ENCODE measurements at places on chromosomes 16 and 17. TPM values are rescaled to one million over a fixed set of nuclear protein-coding genes. Genes with fewer than 3 reads are reported as not detected.

ITGB3 gene
- total RNA-seq: 3.6 TPM

GRCh38 chr17:15958484-15958854 is 13.5 kb downstream of the ADORA2B start:
- DNase-seq: no peak

- no peak for DNase-seq
Observed at GRCh38 chr17:31627960-31628359, 231.1 kb downstream of the COPRS start.

RCVRN gene
- total RNA-seq: 0.33 TPM

DNA sequence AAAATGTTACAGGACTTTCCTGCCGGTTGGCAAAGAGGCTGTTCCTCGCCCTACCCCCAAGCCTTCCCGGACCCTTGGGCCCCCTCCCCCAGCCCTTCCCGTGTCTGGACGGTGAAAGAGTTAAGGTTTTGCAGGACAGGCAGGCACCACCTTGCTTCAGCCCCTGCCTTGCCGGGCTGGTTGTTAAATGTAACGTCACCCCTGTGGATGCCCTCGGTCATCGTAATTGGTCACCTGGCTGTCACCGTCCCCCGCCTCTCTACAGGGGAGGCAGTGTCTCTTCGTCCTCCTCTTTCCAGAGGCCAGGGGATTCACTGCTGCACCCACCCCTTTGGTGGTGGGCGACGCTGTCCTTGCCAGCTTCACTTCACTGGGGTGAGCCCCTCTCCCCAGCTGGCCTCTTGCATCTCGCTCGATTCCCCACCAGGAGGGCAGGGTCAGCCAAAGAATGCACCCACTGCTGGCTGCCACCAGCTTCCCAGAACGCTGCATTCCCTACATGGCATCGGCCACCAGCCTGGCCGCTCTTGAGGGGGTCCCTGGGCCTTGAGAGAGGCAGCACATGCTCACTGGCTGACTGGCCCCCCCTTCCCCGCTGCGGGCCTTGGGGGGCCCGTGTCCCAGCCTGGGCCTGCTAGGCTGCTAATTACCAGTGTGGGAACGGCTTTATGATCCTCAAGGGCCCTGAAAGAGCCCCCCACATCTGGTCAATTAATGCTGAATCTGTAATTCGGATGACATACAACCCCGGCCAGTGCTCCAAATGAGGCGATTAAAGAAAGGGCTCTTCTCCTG is 25.2 kb upstream of the GSE1 start:
- peak; percentile 84 for DNase-seq

DNA sequence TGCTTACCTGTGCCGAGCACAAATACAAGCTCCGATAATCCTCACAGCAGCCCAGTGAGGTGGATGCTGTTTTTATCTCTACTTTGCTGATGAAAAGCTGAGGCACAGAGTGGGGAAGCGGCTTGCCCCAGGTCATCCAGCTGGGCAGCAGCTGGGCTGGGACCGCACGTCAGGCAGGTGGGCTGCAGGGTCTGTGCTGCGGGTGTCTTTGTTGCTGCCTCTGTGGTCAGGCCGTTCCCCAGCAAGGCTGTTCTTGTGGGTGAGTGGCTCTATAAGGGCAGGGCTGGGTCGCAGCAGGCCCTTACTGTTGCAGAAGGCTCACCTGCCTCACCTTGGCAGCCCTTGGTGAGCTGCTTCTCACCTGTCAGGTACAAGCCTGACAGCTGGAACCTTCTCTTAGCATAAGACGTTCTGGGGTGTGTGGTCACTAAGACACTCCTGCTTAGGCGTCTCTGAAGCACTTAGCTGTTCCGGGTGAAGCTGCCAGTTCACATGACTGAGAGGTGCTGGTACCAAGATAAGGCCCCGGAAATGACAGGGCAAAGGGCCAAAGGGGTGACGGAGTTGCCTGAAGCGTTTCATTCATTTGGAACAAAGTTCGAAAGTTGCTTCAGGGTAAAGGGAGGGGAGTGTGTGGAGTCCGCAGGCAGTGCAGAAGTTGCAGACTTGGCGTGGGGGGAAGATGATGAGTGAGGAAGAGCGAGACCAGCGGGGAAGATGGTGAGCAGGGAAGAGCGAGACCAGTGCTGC is 17.4 kb downstream of the IRF8 start:
- DNase-seq: no peak

- DNase-seq: peak; percentile 27
Observed at GRCh38 chr16:27401768-27402568, at the start of gene IL21R. TSS of gene IL21R (plus strand) at chr16:27402174. CDS start at chr16:27430072, 27,898 bp downstream.

- no peak for DNase-seq
Observed at GRCh38 chr17:72671016-72671415, 421.5 kb downstream of the SLC39A11 start.

DNA sequence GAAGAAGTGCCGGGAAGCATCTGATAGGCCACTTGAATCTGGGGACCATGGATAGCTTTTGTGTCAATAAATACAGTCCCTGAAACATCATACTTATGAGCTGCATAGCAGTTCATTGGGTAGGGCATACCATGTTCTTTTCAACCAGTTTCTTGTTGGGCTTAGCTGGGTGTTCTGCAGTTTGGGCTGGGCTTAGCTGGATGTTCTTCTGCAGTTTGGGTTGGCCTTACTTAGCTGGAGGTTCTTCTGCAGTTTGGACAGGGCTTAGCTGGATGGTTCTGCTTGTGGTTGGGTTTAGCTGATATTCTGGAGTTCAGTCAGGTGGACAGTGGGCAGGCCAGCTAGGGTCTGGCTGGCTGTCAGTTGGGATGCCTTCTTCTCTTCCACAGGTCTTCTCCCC is 52.1 kb downstream of the LCMT1 start:
- no peak for DNase-seq

CD19 gene
- total RNA-seq: 1.0 TPM

PDE6G gene
- 3.7 TPM for total RNA-seq

E2F4 gene
- total RNA-seq: 16.7 TPM

TBC1D3B gene
- total RNA-seq: 1.2 TPM

TBKBP1 gene
- total RNA-seq: 10.4 TPM

DNA sequence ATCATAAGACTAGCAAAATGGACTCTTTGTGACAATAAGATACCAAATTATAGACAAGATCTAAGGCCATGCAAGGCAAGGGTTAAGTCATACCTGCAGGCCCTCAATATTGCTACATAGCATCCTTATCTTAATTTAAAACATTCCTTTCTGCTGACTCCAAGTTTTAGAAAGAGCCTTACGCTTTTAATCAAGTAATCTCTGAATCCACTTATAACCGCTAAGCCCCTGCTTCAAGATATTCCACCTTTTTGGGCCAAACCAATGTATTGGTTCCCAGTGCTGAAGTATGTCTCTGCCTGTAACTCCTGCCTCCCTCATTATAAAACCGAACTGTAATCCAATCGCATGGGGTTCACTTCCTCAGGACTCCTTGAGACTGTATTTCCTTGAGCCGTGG is 255.4 kb downstream of the PHKB start:
- no peak for DNase-seq

Data from spinal cord (tissue), 10 donors.